Aorta (tissue), 5 donors: ENCODE measurements at places on chromosomes 5 and 9. TPM values are rescaled to one million over a fixed set of nuclear protein-coding genes. Genes with fewer than 3 reads are reported as not detected.

Gene FOXD4
- polyA plus RNA-seq, result not detected

Gene LMBRD2
- polyA plus RNA-seq, result 1.8 TPM

Gene RNF208
- polyA plus RNA-seq, result 2.9 TPM

Gene MTAP
- 10.9 TPM for polyA plus RNA-seq

Gene SLC12A2
- 1.3 TPM for polyA plus RNA-seq

Gene AMBP
- polyA plus RNA-seq, result not detected

Gene MZB1
- polyA plus RNA-seq, result 1.8 TPM

Gene AK6
- 43.1 TPM for polyA plus RNA-seq

Gene PCDHGB5
- polyA plus RNA-seq, result 2.0 TPM

Gene TGFBI
- polyA plus RNA-seq, result 83.3 TPM

Gene FBXW2
- polyA plus RNA-seq, result 23.4 TPM

Gene PCDHB4
- polyA plus RNA-seq, result 5.8 TPM

Gene MYO10
- 4.8 TPM for polyA plus RNA-seq

Gene ABCA2
- 9.0 TPM for polyA plus RNA-seq

Gene OBP2B
- not detected for polyA plus RNA-seq

Gene ADAMTSL2
- not detected for polyA plus RNA-seq

Gene PCDHB12
- polyA plus RNA-seq, result 0.75 TPM

Gene FCN2
- not detected for polyA plus RNA-seq

Gene PCDHB11
- polyA plus RNA-seq, result 2.9 TPM

Gene NR5A1
- not detected for polyA plus RNA-seq

Gene CDH12
- not detected for polyA plus RNA-seq

Gene NME5
- 2.6 TPM for polyA plus RNA-seq

Gene BTNL9
- 0.26 TPM for polyA plus RNA-seq

Gene GARIN3
- not detected for polyA plus RNA-seq

Gene SCGB3A2
- 2.0 TPM for polyA plus RNA-seq

Gene ERP44
- 10.5 TPM for polyA plus RNA-seq

Gene CPLANE1
- polyA plus RNA-seq, result 6.4 TPM

Gene GFRA3
- polyA plus RNA-seq, result not detected

Gene SLC6A19
- polyA plus RNA-seq, result 9.5 TPM

Gene C9orf40
- 2.3 TPM for polyA plus RNA-seq

Gene PLPP6
- polyA plus RNA-seq, result 4.7 TPM

Gene MVB12B
- polyA plus RNA-seq, result 4.2 TPM
